ENCODE measurements at places on chromosomes 7 and 10.

- DNase-seq: no peak
Observed at GRCh38 chr7:99679032-99679399, 780 bp downstream of the CYP3A5 start.

DNA sequence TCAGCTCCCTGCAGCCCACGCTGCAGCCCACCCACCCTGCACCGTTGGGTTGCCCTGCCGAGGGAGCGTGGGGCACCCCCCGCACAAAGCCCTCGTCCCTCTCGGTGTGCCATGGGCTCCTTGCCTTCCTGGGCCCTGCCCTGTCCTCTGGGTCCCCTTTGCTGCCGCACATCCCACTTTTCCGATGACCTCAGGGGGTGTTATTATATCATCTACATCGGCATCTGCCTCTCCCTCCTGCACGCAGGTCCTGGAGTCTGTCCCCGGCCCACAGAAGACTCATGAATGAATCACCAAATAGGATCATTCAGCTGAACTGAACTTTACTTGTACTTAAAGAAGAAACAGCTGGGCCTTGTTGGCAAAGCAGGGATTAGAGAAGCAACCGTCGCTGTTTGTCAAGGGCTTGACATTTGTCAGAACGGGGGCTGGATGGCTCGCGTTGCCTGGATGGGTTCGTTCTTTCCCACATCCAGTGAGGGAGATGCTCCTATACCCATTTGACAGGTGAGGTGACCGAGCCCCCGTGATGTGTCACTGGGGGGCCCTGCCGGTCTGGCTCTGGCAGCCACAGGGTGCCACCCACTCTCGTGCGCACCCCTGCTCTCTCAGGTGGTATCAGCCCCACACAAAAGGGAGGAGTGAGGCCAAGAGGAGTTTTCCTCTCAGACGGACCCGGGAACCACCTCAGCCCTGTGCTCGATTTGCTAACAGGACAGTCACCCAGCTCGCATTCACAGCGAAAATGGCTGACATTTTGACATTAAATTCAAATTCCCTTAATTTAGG is 58.6 kb upstream of the EBF3 start:
- no peak for DNase-seq

- DNase-seq: no peak
Observed at GRCh38 chr7:43618073-43618472, 35.2 kb downstream of the STK17A start.

DNA sequence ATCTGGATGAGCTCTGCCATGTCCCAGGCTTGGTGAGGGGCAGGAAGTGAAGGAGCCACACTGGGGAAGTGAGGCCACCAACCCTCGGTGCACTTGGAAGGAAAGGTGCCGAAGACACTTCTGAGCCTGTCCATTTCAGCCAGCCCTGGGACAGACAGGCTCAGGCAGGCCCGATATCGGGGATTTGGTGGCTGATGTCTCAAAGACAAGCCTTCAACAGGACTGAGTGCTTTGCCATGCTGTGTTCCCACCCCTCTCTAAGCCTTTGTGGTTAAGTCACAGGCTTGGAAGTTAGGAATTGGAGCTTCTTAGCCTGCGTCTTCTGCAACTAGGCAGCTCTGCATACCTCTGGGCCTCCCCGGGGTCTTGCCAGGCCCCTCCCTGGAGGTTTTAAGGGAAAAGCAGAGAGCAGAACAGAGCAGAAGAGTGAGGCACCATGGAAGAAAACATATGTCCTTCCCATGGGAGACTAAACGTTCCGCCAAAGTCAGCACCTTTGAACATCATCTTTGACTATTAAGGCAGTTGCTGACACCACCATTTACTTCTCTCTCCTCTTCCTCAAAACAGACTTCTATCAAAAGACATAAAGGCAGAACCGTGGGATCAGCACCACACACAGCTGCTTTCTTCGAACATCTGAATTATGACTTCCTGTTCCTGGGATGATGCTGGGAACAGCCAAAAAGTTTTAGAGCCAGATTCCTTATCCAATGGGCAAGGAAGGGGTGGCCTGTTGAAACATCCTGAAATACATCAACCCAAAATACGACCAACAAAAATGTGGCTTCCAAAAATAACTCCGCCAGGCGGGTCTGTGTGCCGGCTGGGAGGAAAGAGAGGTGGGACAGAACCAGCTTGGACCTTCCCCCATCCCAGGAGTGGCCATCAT is 71.8 kb downstream of the AFAP1L2 start:
- DNase-seq: no peak

DNA sequence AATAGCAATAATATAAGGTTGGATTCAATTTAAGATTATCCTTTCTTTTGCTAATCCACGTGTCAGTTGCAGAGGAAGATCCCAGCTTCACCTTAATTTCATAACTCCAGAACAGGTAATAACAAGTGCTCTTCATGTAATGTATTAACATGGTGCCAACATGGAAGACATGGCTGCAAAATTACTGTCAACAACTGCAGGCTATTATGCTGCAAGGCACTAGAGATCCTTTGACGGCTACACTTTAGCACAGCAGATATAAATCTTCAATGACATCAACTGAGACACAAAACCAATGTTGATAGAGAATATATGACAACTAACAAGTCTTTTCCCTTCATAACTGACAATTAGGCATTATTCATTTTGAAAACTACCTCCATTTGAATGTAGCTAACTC is 96.1 kb downstream of the RNF133 start:
- no peak for DNase-seq

- no peak for DNase-seq
Observed at GRCh38 chr7:33055158-33055557, 7.4 kb downstream of the NT5C3A start.

GRCh38 chr7:130009848-130010688 is 41.1 kb downstream of the ZC3HC1 start:
- peak; percentile 23 for DNase-seq

GRCh38 chr10:47183704-47184041 is 116.3 kb upstream of the GDF10 start:
- no peak for DNase-seq

Data from activated CD4-positive, alpha-beta T cell treated with anti-CD3 and anti-CD28 coated beads, Interleukin-2, Interleukin-6, amounts not matched to agents 100 ng/mL and 50 ng/mL, durations not matched to agents 16 hours and 8 hours (primary cell).